ENCODE measurements at places on chromosomes 2 and 18.

DNA sequence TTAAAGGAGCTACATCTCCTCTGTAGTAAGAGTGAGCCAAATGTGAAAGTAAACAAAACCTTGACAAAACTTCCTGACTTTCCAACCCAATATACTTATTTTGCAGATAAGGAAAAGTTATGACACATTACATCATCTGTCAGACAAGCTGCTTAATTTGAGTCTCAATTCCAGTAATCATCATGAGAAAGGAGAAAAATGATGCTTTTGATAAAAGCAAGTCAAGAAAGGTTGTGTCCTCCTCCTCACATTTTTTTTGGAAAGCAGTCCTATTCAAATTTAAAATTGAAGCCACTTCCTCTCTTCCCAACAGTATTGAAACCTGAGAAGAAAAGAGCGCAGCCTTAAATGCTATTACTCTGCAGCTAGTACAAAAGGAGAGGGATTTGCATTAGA, 519.6 kb downstream of the LRP1B start:
- peak; percentile 8 for DNase-seq

- no peak for DNase-seq
Observed at GRCh38 chr18:39186008-39186407, 1620.4 kb upstream of the CELF4 start.

- peak; percentile 52 for DNase-seq
Observed at GRCh38 chr2:224357098-224357901, 44.6 kb downstream of the FAM124B start.

- DNase-seq = peak; percentile 64
Observed at GRCh38 chr2:170660409-170660808, 54.7 kb upstream of the SP5 start.

GRCh38 chr2:9187620-9188214, 18.9 kb upstream of the ASAP2 start:
- DNase-seq = no peak

DNA sequence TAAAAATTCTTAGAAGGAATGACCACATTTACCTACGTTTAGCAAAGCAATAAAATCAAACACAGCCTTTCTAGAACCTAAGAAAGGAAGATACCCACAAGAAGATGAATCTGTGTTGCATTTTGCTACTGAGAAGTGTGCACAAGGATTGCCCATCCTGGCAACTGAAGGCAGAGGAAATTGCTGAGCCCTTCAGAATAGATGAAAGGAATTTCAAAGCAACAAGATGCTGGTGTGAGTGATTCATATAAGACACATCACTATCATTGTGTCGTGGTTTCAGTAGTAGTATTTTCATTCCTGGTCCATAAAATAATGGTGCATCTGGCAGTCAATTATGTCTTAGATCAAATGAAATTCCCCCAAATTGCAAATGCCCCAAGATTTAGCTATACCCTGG, 48.4 kb upstream of the ANKRD44 start:
- peak; percentile 22 for DNase-seq

DNA sequence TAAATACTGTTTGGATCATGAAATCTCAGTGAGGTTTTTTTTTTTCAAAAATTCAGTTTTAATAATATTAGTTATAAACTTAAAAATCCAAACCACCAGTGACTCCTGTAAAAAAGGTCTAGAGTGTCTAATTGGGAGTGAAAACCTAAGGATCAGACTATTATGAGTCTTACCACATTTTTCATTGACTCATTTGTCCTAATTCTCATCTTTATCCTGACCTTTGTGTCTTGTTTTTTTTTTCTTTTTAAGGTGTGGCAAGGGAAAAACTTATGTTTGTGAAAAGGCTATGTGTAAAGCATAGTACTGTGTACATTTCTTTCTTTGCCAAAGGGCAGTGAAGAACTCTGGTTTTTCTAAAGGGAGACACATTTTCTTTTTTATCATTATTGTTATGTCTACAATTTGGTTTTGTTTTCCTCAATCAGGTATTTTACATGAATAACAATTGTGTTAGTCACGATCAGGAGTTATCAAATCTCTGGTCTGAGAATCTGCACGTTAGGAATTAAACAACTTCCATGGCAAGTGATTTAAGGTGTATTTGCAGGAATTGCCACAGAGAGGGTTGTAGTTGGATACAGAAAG, 52.6 kb downstream of the RHBDD1 start:
- DNase-seq = peak; percentile 49

- no peak for DNase-seq
Observed at GRCh38 chr2:222468346-222468745, 44.0 kb downstream of the SGPP2 start.

DNA sequence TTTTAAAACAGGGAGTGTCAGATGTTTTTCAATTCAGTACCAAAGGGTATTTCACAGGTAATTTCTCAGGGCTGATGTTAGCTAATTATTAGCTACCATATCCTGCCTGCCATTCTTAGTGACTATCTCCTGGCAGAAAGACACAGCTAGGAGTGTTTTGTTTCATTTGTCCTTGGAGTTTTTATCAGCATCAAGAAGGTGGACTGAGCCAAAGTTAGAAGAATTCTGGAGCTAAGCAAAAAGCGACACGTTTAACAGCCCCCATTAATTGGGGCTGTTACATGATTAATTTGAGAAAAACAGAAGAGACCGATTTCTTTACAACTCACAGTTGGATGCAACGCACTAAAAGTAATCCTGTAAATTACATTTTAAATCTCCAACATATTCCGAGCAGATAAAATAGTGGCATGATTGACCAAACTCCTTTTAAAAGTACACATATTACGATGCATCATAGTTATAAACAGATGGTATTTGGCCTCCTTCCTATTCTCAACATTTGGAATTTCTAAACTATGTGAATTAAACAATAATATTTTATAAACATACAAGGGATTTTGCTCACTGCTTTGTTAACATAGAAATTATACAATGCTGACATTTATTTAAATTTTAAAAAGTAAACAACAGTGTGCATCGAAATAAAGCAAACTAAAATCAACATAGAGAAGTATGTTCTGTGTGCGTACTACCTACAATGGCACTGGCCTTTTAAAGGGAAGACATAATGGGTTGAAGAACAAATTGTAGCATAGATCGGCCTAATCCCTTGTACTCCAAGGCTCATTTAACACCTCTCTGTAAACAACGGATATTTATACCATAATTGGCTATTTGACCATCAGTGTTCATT, 585.1 kb downstream of the ZEB2 start:
- no peak for DNase-seq

GRCh38 chr2:15096873-15097272, 464.3 kb downstream of the NBAS start:
- DNase-seq = no peak

GRCh38 chr18:27005589-27005988, 140.1 kb upstream of the AQP4 start:
- no peak for DNase-seq

GRCh38 chr2:65867446-65867845, 435.0 kb upstream of the SPRED2 start:
- DNase-seq = no peak

GRCh38 chr2:234502285-234502918, 5.5 kb upstream of the ARL4C start:
- peak; percentile 94 for DNase-seq

DNA sequence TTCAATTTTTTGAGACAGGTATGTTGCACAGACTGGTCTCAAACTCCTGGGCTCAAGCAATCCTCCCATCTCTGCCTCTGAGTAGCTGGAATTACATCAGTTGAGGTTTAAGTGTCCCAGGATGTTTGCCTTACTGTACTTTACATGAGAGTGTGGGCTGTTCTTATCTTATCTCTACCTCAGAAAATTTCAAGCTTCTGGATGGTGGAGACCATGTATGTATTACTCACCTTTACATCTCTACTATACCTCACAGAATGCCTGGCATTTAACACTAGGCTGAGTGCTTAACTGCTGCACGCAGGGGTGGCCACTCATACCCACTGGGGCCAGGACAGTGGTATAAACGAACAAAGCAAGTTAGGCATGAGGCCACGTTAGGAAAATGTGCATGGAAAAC, 272.0 kb upstream of the RAB12 start:
- no peak for DNase-seq

GRCh38 chr2:101823347-101823791, 125.9 kb downstream of the MAP4K4 start:
- peak; percentile 62 for DNase-seq

DNA sequence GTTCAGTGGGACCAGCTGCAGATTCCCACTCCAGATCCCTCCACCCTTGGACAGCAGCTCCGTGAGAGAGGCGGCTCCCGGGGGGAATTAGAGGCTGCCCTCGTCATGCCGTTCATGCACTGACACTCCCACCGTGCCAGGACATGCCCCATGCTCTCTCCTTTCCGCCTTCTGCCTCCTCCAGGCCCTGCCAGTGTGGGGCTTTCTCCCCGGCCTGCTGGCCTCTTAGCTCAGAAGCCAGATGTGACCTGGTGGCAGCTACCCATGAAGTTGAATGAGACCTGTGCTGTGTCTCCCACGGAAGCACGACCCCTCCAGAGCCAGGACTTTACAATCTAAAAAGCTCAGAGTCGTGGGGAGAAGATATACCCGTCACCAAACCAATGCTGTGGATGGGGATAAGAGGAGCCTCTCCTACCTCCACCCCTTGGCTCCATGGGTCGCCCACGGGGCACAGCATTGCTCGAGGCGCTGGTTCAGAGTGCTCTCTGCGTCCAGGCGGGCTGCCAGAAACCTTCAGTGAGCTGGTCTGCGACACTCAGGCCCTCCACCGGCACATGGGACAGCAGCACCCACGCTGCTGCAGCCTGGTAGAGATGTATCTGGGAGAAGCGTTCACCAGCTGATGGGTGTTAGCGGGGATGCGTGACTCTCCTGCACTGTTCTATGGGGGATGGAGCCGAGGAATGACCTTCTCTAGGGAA, 111.0 kb upstream of the GPC1 start:
- DNase-seq = no peak

DNA sequence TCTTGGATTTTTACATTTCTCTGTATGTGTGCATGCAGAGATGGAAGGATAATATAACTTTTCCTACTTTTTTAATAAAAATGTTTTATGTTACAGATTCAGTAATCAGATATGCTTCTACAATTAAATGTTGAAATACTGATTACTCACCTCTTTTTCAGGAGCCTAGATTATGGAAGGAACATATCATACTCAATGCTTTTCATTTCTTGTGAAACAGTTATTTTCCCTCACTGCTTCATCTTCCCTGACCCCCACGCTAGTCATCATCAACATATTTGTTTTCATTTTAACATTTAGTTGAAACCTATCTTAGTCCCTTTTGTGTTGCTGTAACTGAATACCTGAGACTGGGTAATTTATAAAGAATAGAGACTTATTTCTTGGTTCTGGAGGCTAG, 190.7 kb downstream of the WDR7 start:
- peak; percentile 24 for DNase-seq

DNA sequence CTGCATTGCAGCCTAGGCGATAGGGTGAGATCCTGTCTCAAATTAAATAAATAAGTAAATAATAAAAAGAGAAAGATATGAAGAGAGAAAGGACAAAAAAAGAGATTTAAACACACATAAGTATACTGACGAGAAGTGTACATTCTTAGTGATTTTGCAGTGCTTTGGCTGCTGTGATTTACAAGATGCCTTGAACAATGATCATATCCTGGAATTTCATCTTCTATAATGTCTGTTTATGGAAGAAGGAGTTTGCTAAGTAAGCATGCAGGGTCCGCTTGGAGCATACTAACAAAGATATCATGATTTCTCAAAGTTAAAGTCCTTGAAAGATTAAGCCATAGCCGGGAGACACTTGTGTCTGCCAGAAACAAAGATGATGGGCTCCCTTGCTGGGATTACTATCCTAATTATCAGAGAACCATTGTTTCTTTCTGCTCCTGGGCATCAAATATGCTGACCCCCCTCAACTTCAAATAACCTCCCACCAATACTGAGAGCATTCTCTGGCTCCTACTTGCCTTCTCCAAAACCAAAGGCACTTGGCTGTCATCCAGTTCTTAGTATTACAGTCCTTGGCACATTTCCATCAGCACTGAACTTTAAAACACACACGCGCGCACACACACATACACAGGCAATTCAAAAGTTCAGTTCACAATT, 47.5 kb upstream of the STAM2 start:
- DNase-seq = peak; percentile 71

GRCh38 chr2:12720278-12720620, 3.5 kb downstream of the TRIB2 start:
- no peak for DNase-seq
